Calu3 (cell line): ENCODE measurements at places on chromosomes 5 and 9.
A peak's percentile ranks its signal among the peaks of the same experiment; 100 is the strongest.

GRCh38 chr5:131622633-131623032, 12.4 kb downstream of the RAPGEF6 start:
- no peak for DNase-seq

DNA sequence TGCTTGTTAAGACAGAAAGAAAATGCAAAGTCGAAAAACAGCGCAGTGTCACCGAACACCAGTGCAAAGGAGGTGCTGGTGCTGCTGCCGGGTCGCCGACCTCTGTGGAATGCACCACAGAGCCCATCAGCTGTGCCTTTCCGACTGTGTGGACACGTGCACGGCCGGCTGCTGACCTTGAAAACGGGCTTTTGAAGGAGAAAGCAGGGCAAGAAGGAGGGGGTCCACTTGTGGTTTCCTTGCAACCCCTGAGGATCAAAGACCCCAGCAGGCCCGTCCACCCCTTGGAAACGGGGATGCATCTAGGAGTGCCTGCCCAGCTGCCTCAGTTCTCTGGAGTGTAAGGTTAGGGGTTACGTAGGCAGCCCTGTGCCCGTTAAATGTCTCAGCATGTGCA, 6.2 kb upstream of the OLFM1 start:
- no peak for DNase-seq

DNA sequence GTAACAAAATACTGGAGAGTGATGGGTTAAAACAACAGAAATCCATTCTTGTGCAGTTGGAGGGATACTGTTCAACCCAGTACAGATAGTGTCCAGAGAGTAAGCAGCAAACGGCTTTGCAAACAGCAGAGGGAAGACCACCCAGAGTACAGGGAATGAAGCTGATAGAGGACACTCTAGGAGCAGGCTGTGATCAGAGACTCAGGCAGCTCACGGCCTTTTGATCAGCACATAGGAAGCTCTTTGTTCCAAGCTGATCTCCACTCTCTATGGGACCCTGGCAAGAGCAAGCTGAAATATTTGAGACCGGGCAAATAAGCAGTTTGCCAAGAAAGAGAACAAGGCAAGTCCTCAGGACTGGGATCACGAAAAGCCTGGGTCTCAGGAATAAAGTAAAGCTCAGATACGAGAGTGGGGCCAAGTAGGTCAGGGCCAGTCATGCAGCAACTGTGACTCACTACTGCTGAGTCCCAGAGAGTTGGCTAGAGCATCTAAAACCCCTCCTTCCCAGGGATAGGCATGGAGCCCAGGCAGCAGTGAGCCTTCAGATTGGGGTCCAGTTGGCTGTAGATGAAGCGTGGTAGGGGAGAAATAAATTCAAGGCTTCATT, 52.4 kb downstream of the MELK start:
- DNase-seq: no peak

DNA sequence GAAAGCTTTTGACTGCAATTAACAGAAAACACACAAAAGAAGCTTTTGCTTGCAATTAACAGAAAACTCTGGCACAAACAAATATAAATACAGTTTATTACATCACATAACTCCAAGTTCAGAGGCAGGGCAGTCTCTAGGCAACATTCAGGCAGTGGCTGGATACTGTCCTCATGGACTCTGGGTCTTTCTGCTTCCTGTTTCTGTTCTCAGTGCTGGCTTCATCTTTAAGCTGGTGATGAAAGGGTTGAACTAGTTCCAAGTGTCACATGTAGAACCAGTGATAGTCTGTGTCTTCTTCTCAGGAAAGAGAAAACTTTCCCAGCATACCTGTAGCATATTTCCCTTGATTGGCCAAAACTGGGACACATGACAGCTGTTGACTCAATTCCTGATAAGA, 222.6 kb upstream of the GLRA1 start:
- DNase-seq: no peak

DNA sequence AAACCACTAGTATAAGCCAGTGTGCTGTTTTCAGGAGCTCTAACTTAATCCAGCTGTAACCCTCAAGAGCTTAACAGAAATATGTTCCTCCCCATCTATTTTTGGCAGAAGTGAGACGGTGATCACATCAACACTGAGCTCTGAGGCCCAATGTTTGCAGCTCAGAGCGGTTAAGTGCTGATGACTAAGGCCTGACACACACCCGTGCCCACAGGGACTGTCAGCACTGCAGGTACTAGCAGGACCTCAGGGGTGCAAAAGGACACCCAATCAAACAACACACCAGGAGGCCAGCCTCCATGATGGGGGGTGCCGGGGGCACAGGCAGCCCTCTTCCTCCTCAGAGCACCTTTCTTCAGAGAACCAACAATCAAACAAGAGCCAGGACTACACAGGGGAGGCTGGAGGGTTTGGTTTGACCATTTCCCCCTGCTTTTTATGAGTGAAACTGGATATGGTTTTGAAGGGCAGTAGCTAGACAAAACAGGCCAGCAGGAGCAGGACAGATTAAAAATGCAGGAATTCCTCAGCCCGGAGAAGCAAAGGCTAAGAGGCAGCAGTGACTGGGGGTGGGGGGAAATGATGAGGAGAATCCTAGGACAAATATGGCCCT, 61.3 kb downstream of the RAPGEF1 start:
- peak; percentile 62 for DNase-seq

GRCh38 chr9:15469862-15470261, 40.9 kb downstream of the PSIP1 start:
- no peak for DNase-seq

DNA sequence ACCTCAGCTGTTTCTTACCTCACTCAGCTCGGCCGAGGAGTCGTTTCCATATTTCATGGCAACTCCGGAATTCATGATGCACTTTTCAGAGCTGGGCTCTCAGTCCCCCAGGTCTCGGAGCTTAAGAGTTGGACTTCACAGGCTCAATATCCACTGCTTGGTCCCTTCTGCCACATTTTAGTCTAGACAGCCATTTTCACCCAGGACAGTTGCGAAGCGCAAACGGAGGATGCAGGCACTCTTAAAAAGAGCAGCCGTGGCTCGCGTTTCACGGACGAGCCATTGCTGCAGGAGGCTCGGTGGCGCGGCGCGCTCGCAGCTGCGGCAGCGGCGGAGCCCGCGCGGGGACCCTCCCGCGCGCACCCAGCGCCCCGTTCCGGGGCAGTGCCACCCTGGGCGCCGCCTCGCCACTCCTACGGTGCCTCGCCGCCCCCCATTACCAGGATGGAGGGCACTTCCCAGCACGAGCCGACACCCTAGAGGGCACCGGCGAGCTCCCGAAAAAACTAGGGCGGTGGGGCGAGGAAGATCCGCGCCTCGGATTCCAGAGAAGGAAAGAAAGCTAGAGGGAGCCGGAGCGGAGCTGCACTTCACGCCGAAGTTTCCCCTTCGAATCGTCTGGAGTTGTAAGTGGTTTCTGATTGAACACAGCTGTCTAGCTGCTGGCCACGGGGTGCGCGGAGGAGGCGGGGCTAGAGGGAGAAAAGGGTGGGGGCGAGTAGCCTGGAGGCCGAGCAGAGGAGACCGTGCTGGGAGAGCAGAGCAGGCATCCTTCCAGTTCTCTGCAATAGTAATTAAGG, 140.3 kb downstream of the TSSK1B start:
- peak; percentile 77 for DNase-seq

GRCh38 chr9:97964901-97965300, 18.2 kb upstream of the ANP32B start:
- DNase-seq: no peak

DNA sequence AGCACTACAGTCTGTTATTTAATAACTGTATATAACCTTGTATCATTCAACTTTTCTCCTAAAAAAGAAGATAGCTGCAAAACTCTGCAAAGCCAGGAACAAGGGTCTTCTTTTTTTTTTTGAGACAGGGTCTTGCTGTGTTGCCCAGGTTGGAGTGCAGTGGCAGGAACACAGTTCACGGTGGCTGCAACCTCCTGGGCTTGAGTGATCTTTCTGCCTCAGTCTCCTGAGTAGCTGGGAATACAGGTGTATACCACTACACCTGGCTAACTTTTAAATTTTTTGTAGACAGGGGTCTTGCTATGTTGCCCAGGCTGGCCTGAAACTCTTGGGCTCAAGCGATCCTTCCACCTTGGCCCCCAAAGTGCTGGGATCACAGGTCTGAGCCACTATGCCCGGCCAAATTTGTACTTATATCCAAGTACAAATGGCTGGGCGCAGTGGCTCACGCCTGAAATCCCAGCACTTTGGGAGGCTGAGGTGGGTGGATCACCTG, 19.2 kb downstream of the RIOK2 start:
- no peak for DNase-seq

DNA sequence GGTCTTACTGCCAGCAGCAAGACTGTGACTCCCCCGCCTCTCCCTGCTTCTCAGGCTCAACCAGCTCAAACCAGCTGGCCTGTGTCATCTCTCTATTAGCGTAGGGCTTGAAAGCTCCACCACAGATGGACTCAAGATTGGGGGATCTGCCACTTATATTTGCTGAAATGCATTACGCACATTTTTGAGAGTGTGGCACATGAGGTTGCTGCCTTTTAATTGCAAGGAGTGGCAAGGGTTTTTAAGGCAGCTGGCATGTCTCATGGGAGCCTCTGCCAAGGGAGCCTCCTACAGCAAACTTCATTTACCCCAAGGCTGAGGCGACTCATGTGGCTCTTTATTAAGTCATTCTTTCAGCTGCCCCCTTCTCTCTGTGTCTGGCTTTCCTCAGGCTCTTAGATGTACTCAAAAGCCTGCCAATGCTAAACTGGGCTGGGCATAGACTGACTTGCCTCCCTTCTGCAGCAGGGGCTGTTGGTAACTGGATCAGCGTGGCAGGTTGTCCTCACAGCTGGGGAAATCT, 219.3 kb downstream of the SMARCA2 start:
- DNase-seq: no peak

- DNase-seq: no peak
Measured at GRCh38 chr5:165360366-165360765, 1854.9 kb downstream of the MAT2B start.

GRCh38 chr5:171635028-171635427, 150.6 kb upstream of the SMIM23 start:
- DNase-seq: no peak

DNA sequence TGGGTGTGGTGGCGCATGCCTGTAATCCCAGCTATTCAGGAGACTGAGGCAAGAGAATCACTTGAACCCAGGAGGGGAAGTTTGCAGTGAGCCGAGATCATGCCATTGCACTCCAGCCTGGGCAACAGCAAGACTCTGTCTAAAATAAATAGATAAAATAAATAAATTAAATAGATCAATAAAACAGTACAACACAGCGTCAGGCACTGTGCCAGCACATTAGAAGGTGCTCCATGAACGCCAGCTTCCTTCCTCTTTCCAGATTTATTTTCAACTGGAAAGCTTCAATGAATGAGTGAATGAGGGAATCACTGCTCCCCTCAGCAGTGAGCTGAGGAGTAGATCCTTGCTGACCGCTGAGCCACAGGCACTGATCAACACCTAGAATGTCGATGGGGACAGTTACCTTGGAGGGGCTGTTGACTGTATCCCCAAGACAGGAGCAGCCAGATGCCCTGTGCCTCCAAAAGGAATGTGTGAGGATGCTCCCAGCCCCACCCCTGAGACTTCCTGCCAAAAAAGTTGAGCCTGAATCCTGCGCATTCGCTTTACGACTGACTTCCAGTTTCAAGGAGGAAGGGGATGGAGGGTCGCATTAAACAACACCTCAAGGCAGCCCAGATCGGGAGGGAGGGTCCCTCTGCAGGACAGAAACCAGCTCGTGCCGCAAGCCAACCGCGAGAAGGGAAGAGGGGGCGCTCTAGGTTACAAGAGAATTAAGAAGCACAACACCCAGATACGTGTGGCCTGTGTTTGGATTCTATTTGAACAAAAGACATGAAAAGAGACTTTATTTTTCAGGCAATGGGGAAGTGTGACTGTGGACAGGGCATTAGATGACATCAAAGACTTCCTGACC, 54.0 kb upstream of the CNOT6 start:
- DNase-seq: no peak

DNA sequence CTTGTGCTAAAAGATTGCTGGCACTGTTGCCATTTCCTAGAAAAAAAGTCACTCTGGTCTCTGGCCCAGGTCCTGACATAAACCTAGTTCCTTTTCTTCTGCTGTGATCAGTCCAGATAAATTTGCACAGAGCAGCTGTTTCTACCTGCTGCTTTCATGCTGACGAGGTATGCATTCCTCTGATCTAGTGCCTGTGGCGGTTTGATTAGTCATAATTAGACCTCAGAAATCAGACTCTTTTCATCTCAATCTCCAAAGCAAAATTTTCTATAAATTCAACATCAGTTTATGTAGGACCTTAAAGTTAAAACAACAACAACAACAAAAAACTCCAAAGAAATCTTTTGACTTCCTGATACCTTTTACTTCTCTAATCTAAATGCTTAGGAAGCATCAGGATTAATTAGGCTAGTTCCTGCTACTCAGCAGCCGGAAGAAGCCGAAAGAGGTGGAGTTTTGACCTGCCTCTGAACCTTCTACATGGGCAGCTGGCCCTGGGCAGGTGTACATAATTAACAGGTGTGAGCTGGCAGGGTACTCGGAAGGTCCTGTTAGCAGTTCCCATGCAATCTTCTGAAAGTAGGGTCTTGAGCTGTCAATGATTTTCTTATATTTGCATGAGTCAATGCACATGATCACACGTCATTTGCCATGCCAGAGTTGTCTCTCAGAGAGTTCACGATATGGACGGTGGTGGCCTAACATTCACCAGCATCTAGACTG, 83.3 kb upstream of the CCDC112 start:
- DNase-seq: peak; percentile 91
